A549 (cell line): ENCODE measurements at places on chromosomes 12 and 14. TPM values are rescaled to one million over a fixed set of nuclear protein-coding genes. Genes with fewer than 3 reads are reported as not detected.

GRCh38 chr12:122028165-122028904, 6.7 kb downstream of the BCL7A start:
- no peak for DNase-seq

- no peak for DNase-seq
Observed at GRCh38 chr14:78524766-78525165, 354.6 kb downstream of the NRXN3 start.

GRCh38 chr14:87961246-87961645, 31.7 kb downstream of the GALC start:
- no peak for DNase-seq

GRCh38 chr14:63993992-63994391, 141.2 kb downstream of the SYNE2 start:
- no peak for DNase-seq

DNA sequence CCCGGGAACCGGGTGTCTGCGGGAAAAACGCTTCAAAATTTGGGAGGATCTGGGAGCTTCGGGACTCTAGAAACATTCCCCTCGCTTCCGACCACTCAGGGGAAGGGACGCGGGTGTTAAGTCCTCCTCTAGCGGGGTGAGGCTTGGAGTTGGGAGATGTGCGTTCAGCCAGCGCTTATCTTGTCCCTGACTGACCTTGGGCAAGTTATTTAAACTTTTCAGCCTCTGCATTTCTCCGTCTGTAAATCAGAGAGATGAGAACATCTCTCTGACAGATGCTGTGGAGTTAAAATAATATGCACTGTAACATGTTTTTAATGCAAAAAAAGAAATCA, 76.9 kb upstream of the ANO4 start:
- DNase-seq: no peak

DNA sequence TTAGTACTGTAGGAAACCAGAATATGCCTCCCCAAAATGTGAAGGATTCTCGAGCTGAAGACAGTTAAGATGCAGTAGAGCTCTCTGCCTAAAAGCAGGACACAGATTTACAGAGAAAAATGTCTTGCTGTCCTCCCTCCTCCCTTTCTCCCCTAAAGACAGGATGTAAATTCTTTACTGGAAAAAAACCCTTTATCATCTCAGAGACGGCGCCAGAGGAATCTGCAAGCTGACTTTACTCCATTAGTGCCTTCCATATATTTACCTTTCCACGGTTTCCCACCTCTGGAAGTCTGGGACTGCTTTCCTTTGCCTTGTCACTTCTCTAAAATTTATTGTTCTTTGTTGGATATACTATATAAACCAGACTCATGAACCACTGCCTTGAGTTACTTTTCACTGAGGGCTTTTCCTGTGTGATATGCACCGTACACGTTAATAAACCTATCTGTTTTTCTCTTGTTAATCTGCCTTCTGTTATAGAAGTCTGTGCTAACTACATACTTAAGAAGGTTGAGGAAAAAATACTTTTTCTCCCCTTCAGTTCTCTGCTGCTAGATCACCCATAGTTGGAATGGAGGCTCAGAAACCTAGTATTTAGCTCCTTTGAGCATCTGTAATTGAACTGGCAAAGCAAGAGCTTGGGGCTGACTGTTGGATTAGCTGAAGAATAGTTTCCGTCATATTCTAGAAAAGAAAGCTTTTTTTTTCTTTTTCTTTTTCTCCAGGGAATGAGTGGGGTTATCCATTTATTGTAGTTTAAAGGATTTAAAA, 99.9 kb downstream of the RAD51B start:
- no peak for DNase-seq

DNA sequence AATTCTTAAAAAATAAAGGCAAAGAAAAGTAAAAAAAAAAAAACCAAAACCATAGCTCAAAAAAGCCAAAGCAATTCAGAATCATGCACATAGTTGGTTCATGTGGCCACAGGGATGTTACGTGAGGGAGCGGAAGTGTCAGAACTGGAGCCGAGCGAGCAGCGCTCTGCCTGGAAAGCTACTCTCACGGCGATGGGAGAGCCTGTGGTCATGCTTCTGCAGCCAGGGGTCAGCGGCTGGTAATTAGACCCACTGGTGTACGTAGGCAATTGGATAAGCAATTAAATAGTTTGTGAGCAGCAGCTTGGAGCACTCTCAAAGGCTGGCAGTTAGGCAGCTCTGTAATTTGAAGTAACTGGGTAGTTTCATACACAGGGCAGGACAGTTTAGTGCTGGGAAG, 58.1 kb downstream of the TRHDE start:
- DNase-seq: no peak

DNA sequence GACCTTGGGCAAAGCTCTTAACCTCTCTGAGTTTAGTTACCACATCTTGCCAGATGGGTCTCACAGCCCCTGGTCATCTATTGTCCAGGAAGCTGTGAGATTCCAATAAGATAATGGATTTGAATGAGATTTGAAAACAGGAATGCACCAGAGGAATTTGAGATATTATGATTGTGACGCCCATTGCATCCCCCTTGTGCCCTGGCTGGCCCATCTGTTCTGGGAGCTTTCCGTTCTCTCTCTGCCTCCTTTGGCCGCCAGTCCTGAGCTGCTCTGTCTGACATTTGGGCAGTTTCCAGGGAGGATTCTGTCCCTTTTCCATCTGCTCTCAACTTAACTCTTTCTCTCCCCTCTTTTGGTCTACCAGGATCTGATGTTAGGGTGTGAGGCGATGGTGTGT, 24.6 kb downstream of the SRRM4 start:
- DNase-seq: no peak

DNA sequence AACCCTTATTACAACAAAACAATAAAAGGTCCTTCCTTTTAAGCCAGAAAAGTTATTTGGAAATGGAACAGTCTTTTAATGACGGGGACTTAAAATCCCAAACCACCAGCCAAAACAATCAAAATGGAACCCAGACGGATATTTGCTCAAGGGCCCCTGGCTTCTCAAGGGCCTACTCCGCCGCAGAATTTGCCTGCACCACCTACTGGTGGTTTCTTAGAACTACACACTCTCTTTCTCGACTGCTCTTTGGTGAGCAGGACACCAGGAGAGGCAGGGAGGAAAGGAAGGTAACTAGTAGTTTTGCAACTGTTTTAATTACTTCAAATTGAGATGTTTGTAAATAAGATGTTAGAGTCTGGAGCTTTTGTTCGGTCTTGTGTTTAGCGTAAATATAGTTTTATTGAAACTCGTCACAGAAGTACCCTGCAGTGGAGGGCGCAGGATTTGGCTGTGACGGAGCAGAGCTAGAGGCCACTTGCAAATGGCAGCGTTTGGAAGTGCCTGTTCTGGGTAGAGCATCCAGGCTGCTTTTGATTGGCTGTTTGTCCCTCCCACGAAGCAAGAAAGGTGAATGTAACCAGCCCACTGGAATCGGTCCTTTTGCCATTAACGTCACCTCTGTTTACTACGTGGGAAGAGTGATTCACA, 238.5 kb downstream of the CACNA1C start:
- peak; percentile 60 for DNase-seq

- no peak for DNase-seq
Observed at GRCh38 chr12:44369998-44370397, 506.1 kb downstream of the NELL2 start.

GRCh38 chr14:56580221-56580711, 668 bp downstream of the TMEM260 start:
- DNase-seq: no peak

GRCh38 chr12:29278673-29279420, 102.1 kb downstream of the ERGIC2 start:
- DNase-seq: no peak

DNA sequence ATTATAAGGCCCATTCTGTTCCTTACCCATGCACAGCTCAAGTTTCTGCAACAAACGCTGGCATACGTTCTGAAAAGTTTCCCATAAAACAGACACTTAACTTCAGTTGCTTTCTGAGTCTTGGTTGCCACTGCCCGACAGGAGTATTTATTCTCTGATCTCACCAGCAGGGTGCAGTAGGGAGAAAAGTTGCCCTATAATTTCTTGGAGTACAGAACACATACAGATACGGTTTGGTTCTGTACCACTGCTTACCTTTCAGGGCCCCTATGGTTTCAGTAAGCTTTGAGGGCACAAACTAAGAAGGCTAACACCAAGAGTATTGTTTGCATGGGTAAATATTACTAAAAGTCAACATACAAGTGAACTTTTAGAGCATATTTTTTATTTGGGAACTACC, 77.9 kb downstream of the SPATA7 start:
- peak; percentile 39 for DNase-seq

DNA sequence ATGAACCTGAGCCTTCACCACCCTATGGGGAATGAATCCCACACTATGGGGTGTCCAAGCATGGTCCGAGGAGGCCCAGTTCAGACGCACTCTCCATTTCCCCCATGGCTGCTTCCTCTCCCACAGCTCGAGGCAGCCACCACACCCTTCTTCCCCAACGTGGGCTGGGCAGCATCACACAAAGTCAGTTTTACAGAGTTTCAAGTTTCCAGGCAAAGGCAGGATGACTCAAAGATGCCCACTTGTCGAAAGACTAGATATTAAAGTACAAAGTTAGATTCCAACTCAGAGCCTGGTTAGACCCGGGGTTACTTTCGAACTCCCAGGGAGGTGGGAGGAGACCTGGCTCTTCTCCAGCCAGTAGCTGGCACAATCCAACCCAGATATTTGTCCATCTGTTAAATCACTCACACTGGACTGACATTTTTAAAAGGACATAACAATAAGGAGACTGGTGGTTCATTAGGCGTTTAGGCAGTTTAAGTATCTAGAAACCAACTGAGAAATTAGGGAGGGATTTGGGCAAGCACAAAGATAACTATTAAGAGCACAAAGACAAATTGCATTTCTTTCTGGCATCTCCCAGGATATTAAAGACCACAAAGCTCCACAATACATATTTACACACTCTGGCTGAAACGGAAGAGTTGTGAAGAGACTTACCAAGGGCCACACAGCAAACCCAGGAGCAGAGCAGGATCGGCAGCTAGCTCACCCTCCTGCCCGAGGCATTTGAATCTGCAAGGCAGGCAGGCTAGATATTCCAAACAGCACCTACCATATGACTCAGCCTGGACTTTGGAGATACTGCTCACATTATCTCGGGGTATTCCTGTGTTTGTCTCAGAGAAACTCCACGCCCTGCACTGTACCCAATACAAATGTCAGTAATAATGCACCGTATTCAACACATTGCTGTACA, 34.8 kb downstream of the TMCC3 start:
- peak; percentile 61 for DNase-seq

DNA sequence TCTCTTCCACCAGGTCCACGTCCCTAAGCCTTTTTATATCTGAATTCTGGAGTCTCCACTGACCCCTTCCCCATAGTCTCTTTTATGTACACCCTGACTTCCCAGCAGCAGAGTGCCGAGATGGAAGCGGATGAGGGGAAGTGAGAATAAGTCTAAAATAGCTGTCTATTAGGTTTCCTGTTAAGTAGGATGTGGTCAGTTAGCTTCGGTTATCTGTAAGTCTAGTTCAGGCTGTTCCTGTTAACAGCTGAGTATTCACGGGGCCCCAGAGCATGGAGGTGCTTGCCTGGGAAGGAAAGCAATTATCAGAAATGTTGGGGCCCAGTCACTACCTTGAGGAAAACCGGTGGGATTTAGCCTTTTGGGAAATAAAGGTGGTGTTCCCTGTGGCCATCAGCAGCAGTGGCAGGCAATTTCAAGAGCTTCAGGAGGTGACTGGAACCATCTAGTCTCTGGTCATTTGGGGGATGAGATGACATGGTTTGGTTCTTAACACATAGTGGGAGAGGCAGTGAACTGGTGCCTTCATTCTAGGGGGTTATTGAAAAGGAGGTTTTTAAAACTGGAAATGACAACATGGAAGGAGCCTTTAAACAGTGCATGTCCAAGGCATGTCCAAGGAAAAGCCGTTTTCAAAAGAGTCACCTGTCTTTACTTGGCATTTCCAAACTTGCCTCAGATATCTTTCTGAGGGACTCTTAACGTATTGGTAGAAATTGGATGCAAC, 21.8 kb downstream of the CHST11 start:
- DNase-seq: no peak

DNA sequence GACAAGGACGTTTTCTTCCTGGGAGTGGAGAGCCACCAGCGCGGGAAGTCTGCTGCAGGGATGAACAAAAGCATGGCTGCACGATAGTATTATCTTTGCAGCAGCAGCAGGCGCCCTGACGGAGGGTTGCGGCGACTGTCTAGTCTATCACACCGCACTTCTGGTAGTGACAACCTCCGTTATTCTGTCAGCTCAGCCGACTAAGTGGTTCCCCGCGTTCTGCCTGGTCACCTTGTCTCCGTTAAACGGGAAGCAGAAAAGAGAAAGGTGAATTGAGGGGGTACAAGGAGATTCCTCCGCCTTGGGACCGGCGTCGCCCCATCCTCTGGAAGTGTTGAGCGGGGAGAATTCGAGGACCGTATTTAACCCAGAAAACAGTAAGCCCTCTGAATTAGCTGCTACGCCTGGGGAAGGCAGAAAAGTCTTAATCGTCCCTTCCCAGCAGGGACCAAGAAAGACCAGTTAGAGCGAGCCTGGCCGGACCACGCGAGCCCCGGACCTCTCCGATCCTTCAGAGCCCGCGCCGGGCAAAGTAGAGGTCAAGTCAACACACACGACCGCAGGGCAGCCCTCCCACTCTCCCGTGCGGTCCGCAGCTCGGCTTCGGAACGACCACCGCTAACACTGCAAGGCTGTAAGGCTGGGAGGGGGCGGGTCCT, 536 bp upstream of the DAAM1 start:
- peak; percentile 10 for DNase-seq

GRCh38 chr14:61193476-61193875, 87.7 kb downstream of the TMEM30B start:
- no peak for DNase-seq

DNA sequence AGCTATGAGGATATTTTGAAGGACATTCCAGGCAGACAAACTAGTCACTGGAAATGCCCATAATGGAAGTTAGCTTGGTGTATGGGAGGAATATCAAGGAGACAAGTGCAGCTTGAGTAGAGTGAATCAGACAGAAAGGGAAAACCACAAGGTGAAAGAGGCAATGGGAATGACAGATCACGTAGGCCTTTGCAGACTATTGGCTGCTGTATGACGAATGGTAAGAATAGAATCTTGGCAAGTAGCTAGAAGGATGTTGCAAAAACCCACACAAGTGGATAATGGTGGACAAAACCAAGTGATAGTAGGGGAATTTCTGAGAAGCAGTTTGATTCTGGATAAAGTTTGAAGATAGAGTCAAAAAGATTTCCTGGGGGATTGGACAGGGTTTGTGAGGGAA, 196.9 kb upstream of the NOVA1 start:
- DNase-seq: no peak

DNA sequence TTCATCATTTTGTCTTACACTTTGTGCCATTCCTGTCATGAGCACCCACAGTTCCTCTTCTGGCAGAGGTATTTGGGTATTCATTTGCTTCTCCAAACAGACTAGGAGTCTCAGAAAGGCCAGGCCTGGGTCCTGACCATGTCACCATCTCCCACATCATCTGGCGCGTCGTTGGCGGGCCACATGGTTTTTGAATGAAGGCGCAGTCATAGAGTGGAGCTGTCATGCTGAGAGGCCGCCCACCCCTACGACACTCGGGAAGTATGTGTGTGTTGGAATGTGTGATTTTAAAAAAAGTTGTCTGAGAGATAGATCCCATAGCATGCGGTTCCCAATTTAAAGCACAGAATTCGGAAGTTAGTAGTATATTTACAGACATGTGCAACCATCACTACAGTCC, 15.6 kb upstream of the TTC7B start:
- DNase-seq: no peak

- DNase-seq: no peak
Observed at GRCh38 chr12:58419196-58419760, 477.9 kb downstream of the ATP23 start.

Gene MTERF2
- polyA plus RNA-seq: 11.7 to 14.5 TPM (median 12.2 TPM) in 3 replicates

Gene BHLHE41
- polyA plus RNA-seq: 0.52 to 1.1 TPM (median 0.81 TPM) in 3 replicates

Gene GYS2
- polyA plus RNA-seq: 0.04 TPM in 1 of 3 replicates, not detected in the others

Gene IKZF4
- 1.5 to 2.4 TPM (median 2.0 TPM) in 3 replicates for polyA plus RNA-seq

Gene CIROP
- polyA plus RNA-seq: not detected in 3 replicates

Gene LRIG3
- polyA plus RNA-seq: 3.7 to 4.8 TPM (median 4.0 TPM) in 3 replicates

Gene GPR135
- 1.5 to 2.0 TPM (median 1.7 TPM) in 3 replicates for polyA plus RNA-seq

Gene LMO3
- polyA plus RNA-seq: not detected in 3 replicates
